AG10803 (cell line): ENCODE measurements at places on chromosomes 16 and 17.
A peak's percentile ranks its signal among the peaks of the same experiment; 100 is the strongest.

- no peak for DNase-seq
These were observed 120.9 kb downstream of the MRM1 start for GRCh38 chr17:36722121-36722902.

GRCh38 chr17:57471868-57472368, 215.6 kb downstream of the MSI2 start:
- DNase-seq: no peak

DNA sequence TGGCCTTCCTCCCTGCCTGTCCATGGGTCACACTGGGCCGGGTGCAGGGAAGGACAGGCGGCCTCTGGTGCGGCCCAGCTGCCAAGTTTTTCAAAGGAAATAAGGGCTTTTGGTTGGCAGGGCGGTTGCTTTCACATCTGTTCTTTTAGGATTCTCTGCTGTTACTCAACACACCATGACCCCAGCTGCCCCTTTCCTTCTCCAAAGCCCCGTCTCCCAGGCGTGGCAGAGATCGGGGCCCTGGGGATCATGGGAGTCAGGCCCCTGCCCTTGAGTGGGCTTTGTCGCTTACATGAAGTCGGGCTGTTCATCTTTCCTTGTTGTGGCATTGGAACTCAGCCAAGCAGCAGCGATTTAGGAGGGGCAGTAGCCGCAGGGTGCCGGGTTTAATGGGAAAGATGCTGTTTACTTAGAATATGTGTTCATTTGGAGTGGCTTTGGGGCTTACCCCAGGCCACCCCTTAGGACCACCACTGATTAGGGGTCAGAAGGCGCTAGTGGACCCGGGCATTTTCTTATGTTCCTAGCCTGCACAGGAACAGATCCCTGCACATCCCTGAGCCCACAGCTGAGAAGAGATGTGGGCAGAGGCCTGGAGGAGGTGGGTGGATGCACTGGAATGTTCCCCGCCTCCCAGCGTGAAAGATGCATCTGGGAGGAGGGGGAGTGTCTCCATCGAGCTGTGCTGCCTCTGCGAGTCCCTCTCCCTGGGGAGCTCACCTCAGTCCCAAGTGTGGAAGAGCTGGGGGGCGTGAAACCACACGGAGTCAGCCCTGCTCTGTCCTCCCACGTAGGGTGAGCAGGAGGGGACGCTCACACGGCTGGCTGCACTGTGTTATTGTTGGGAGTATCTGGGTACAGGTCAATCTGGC, 6.8 kb upstream of the ADCY7 start:
- DNase-seq: peak; percentile 75

DNA sequence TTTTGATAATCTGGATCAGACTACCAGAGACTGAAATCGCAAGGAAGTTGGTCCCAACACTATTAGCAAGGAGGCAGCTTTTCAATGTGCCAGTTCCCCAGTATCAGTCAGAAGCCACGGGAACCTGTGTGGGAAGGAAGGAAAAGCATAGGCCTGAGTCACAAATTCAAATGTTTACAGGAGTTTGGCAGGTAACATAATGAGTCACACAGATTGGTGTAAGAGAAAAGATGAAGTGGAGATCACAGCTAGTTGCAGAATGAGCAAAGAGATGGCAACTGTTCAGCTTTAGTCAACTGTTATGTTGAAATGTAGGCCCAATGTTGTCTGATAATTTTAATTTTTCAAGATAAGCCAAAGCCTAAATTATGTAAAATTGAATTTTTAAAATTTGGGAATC, 28.1 kb upstream of the ITGA2B start:
- DNase-seq: peak; percentile 78

DNA sequence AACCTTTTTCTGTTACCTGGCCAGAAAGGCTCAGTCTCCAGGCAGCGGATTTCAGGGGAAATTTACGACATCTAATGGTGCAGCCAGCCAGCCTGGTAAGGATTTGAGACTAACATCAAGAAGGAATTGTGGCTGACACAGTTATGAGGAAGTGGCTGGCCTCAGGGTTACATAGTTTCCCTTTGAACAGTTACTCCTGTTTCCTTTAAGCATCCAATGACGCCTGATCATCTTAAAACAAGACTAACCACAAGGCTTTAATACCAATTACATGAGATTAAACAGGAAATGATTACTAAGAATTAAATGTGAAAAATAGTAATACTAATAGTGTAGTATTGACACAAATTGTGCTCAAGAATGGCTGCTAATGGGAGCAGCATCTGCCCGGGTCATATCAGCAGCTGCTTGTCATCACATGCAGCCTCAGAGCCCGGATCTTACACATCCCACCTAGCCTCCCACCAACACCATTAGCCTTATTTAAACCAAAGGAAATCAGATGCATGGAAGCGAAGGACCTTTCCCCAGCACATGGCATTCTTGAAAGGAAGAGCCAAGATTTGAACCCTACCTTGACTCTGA, 431.8 kb downstream of the PMP22 start:
- DNase-seq: peak; percentile 81

DNA sequence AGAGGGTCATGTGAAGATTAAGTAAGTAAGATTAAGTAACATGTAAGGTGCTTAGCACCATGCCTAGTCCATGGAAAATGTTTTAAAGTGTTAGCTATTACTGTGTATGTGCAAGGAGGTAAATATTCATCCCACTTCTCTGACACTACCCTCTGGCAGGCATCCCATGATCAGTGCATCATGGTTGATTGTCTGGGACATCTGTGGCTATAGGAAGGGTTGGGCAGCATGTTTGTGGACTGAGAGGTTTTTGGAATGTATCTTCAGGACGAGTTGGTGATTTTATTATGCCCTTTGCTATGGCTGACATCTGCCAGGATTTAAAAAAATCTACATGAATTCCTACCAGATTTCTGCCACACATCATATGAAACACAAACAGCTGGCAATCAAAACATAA, 6.5 kb upstream of the TAOK1 start:
- DNase-seq: peak; percentile 60

GRCh38 chr17:30926516-30926915, 4.8 kb downstream of the ADAP2 start:
- DNase-seq: no peak

GRCh38 chr17:61504697-61505096, 52.5 kb downstream of the TBX4 start:
- DNase-seq: peak; percentile 90

DNA sequence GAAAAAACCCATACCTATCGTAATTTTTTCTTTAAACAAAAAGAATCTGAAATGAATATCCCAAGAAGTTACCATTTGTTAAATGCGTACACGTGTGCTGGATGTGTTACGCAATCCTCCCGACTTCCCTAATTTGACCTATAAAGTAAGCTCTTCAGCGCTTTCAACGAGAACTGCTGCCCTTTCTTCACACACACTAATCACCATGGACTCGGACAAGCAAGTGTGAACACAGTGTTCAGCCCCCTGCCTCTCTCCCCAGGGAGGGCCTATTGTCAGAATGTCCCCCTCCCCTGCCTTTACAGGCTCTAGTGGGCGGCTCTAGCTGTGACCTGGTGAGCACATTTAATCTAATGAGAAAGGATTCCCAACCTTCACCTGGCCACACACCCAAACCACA, 216.1 kb downstream of the CEP112 start:
- no peak for DNase-seq

GRCh38 chr16:67017810-67018488, 11.0 kb upstream of the CBFB start:
- peak; percentile 87 for DNase-seq

GRCh38 chr17:9566067-9566466, 9.6 kb downstream of the STX8 start:
- no peak for DNase-seq

- no peak for DNase-seq
These were observed at the start of gene OTOP3 for GRCh38 chr17:74935585-74936469. Gene OTOP3, plus strand, starts transcription at chr17:74935898. Its CDS starts 24 bp downstream, at chr17:74935922.

GRCh38 chr16:57999366-57999970, 1.0 kb downstream of the ZNF319 start:
- peak; percentile 42 for DNase-seq

- no peak for DNase-seq
These were observed 31.7 kb downstream of the CLTC start for GRCh38 chr17:59651346-59651745.

DNA sequence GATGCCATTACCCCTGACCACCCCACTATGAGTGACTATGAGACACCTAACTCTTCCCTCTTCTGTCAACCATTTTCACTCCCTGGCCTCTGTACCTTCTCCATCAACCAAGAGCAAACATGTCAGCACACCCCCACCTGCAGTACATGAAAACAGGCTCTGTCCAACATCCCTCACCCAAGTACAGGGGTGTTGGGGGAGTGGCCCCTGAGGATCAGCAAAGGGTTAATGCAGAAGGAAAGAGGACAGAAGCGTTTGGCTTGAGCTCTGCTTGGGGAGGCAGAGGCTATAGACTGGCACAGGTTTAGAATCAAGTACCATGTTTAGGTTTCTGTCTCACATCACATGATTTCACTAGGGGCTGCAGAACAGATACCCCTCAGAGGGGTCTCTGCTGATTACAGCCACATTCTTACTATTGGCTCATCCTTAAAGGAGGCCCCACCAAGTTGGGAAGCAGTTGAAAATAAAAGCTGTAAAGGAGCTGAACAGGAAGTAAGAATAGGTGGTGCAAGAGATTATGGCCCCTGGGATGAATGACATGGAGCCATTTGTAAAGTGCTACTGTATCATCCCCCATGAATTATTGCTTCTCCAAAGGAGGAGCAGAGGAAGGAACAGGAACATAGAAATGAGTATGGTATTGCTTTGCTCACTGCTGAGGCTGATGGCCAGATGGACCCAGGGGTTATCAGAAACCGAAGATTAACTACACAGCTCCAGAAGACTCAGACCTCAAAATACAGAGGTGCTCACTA, 2.4 kb upstream of the PSMC3IP start:
- no peak for DNase-seq

- no peak for DNase-seq
These were observed 2.5 kb downstream of the IRX6 start for GRCh38 chr16:55326261-55327092.

DNA sequence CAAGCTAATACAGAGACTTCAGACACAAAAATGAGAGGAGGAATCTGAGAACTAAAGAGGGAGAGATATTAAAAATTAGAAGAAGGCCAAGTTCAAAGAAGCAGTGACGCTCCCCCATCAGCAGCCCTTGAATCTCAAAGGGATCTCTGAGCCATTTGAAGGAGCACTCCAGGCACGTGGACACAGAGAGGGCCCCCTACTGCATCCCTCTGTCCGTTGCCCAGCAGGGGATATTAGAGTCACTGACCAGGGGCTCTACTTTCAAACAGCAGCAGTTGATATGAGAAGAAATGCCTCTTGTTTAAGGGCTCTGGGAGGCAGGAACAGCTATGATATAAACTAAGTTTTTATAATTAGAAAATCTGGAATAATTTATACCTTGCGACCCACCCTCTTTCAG, 479.0 kb upstream of the SALL1 start:
- no peak for DNase-seq

DNA sequence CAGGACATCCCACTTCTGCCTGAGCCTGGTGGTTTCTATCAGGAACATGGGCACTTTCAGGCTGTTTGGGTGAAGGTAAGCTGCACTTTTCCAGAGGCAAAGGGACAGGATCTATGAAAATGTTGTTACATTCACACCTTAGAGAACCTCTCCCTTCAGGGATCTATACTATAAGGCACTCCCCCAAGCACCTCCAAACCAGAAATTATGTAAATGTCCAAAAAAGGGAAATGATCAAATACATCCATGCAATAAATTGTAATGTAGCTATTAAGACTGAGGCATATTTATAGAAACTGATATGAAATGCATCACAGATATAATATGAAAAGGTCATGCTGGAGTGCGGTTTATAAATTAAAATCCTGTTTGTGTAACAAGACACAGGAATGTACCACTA, 23.3 kb upstream of the COG7 start:
- DNase-seq: no peak

- peak; percentile 79 for DNase-seq
These were observed 21.1 kb upstream of the TFAP4 start for GRCh38 chr16:4293822-4294457.

GRCh38 chr17:39651923-39652586, 13.1 kb upstream of the TCAP start:
- DNase-seq: no peak

DNA sequence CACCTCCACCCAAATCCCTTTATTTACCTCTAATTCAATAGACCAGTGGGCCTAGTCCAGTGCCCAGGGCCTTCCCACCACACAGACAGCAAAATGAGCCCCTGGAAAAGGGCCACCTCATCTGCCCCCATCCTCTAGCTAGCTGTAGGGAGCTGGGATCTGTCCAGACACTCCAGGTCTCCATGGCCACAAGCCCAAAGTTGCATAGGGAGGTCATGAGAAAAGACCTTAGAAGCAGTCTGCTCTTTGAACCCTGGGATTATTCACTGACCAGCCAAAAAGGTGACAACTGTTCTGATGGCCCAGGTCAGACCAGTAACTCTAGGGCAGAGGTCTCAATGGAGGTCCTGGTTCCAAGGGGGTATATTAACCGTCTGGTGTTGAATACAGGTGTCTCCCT, 2.0 kb downstream of the CUEDC1 start:
- DNase-seq: no peak

DNA sequence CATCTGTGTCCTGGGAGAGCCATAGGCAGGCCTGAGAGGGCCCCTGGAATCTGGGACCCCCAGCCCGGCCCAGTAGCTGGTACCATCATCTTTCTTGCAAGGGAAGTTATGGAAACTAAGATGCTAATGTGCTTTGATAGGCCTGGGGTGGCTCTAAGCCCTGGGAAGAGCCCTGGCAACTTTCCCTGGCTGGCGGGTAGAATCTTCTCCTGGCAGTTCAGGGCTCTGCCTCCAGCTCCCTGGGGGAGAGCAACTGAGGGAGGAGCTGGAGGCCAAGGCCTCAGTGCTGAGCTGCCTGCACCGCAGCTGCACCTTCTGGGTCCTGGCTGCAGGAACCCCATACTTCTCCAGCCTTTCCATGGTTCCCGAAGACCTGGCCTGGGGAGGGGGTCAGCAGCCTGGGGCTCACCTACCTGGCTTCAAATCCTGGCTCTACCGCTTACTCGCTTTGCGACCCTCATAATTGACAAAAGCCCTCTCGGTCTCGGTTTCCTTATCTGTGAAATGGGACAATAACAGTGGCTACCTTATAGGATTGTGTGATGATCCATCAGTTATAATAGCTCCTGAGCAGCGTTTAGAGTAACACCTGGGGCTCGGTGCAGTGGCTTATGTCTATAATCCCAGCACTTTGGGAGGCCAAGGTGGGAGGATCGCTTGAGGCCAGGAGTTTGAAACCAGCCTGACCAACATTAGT, 333.7 kb downstream of the SEC14L1 start:
- DNase-seq: peak; percentile 63

DNA sequence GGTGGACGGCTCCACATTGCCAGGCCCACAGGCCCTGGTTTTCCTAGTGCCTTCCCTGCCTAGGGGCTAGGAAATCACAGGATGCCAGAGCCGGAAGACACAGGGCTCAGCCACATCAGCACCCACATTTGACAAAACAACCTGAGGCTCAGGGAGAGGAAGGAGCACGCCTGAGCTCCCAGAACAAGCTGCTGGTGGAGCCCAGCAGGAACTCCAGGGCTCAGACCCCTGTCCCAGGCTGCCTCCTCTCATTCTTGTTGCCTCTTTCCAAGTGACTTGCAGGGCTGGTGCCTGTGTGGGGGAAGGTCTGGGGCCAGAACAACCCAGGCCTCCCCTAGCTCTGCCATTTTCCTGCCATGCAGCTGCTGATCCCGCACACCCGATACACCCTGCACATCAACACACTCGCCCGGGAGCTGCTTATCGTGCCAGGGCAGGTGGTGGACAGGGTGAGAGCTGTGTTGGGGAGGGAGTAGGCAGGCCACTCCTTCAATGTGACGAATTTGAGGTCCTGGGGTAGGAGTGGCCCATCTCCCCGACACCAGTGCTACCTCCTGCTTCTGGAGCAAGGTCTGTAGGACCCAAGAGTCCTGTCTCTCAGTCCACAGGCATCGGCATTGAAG, 7.6 kb downstream of the ALOX15B start:
- no peak for DNase-seq
